ENCODE measurements at places on chromosomes 5 and 9.

- no peak for DNase-seq
These were observed 119.4 kb upstream of the ACO1 start for GRCh38 chr9:32265037-32265436.

DNA sequence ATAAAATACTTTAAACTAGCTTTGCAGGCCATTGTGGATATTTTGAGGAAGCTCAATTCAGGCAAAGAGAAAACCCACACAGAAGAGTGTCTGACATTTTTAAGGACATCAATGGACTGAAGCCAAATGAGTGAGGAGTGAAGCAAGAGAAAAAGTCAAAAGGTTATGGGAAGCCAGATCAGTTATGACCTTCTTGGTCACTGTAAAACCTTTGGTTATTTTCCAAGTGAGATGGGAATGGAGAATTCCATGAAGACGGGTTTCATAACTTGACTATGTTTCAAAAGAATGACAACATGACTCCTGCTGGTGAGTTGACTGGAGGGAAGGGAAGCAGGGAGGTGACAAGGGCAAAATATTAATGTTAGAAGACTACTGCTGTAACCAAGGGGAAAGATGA lies 585.2 kb downstream of the EFNA5 start:
- no peak for DNase-seq

DNA sequence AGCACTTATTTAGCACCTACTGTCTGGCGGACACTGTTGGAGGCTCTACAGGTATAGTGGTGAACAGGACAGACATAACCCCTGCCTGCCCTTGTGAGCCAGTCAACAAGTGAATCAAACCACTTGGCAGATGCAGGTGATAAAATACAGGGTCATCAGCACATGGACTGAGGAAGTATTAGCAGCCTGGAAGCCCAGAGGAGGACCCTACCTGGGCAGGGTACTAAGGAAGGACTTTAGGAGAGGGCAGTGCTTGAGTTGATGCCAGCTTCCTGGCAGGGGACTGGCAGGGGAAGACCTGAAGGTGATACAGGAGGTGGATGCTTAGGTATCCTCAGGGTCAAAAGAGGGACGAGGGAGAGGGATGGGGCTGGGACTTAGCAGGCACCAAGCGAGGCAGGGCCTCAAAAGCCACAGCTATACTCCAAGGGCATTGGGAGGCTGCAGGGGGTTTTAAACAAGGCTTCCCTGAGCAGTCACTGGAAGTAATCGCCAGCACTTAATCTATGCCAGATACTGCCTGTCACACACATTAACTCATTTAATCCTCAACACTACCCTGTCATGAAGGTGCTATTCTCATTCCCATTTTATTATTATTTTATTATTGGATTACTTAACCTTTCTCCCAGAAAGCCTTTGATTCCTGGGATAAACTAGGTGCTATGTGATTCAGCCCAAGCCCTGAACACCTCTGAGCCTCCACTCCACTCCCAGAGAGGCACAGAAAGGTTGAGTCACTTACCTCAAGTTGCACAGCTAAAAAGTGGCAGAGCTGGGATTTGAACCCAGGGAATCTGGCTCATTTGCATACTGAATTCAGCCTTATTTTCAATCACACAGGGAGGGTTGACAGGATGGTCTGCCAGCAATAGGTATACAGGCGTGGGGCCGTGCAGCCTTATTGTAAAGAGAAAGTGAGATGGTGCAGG lies 63.8 kb upstream of the ORM1 start:
- no peak for DNase-seq

- DNase-seq: no peak
These were observed 170.1 kb downstream of the GADD45G start for GRCh38 chr9:89774858-89775370.

DNA sequence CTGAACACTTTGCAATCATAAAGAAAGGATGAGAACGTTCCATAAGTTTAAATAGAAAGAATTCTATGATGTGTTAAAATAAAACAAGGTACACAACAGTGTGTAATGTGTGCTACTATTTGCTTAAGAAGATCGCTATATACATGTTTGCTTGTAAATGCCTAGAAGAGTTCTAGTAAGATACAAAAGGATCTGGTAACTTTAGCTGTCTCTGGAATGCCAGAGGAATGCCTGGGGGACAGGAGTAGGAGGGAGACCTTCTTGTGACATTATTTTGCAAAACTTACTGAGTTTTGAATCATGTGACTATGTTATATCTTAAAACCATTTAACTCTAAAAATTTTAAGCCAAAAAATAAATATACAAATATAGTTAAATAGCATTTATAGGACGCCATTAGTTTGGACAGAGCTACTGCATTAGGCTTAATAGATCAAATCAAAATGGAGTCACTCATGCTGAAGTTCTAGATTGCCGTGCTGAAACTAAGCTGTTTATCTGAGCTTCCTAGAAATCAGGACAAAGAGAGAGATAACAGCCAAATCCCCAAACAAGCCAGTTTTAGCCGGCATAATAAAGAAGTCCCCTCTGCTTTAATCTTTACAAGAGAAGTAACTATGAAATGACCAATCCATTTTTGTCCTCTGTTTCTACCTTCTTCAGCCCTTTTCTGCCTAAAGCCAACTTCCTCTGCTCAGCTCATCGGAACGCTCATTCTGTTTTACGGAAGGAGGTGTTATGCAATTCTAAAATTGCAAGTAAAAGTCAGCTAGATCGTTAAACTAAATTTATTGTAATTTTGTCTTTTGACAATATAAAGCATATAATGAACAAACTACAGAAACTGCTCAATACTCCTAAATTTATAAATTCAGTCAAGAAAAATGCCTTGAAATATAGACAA lies 44.8 kb downstream of the LIX1 start:
- DNase-seq: no peak

Measured in right lung (tissue), 10 donors.